Stimulated activated CD8-positive, alpha-beta memory T cell treated with anti-CD3 and anti-CD28 coated beads, Interleukin-2, amount 100 ng/mL, for 48 hours (primary cell): ENCODE measurements at places on chromosomes 12 and 14.

GRCh38 chr14:84527706-84528105 is 1002.2 kb upstream of the FLRT2 start:
- DNase-seq: no peak

GRCh38 chr14:61488417-61489401 is 167.3 kb downstream of the PRKCH start:
- no peak for DNase-seq

GRCh38 chr14:95514131-95515079 is 2.0 kb downstream of the SYNE3 start:
- no peak for DNase-seq

- no peak for DNase-seq
Measured at GRCh38 chr12:122206976-122207375, 3.5 kb downstream of the B3GNT4 start.

GRCh38 chr14:81275305-81276072 is 54.7 kb upstream of the GTF2A1 start:
- DNase-seq: no peak
